ENCODE measurements at places on chromosomes 16 and 17.
A peak's percentile ranks its signal among the peaks of the same experiment; 100 is the strongest.

DNA sequence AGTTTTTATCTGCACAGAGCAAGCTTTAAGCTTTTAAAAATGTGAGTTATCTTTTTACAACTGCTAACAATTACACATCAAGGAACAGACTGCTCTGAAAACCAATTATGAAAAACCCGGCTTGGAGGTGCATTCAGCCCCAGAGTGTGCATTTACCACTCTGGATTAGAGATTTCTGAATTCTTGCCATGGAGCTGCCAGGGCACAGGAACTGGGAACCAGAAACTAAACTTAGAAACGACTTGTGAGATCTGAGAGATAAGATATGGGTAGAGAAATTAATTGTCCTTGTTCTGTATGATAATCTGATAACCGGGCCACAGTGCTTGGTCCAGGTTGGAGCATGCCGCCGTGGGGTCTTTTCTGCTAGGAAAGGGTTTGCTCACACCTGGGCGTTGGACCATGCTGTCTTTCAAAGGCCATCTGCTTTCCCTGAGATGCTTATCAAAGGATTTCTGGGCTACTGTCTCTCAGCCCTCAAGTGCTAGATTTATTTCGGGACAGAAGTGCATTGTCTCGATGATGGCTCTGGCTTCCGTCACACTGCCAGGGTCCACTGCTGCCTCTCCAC is 210.0 kb downstream of the MAF start:
- H3K4me3 ChIP-seq = no peak overlapping the region
- no peaks in the 10 kb centered on the region for H3K4me1 ChIP-seq
- H3K36me3 ChIP-seq = no peaks in the 10 kb centered on the region
- no peak overlapping the region for H3K27ac ChIP-seq
- H3K27me3 ChIP-seq = no peaks in the 10 kb centered on the region

DNA sequence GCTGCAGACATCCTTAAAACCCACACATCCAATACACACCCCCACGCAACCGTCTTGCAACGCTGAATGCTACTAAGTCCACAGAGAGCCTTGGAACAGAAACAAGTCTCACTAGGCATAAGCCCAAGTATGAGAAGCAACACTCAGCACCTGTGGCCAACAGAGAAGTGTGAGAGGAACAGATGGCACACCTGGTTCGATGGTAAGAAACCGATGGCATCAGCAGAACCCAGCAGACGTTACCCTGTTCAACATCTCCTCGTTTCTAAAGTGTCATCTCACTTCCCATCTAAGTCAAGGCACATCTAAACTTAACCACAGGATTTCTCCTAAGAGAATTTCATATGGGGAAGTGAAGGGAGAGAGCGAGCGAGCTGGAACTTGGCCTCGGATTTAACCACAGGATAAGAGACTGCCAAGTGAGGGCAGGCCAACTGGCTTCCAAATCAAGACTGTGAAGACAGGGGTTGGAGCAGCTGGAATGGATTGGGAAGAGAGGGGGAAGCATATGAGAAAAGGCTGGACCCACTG is 41.0 kb downstream of the NXPH3 start:
- H3K27me3 ChIP-seq = no peaks in the 10 kb centered on the region
- peak; percentile 52 for DNase-seq
- no peak overlapping the region for H3K4me3 ChIP-seq
- H3K4me1 ChIP-seq = peaks cover 24% of the 10 kb centered on the region
- peak overlapping the region; percentile 56 for H3K27ac ChIP-seq

DNA sequence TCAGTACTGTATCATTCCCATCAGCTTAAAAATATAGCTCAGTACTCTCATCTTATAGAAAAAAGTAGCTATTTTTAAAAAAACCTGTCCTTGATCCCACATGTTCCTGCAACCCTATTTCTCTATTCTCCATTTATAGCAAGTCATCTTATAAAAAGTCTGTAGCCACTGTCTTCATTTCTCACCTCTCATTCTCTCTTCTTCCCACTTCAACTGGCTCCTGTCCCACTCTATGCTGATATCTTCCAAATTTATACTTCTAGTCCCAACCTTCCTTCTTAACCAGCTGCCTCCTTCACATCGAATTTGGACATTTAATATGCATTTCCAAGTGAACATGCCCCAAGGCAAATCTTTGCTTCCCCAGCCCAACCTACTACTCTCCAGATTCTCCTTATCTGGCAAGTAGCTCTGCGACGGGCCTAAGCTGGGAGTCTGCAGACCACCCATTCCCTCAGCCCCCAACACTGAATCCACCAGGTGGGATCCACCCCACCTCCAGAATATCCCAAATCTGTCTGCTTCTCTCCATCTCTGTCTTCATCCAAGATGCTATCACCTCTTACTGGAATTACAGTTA is 52.0 kb upstream of the TANC2 start:
- H3K4me3 ChIP-seq = no peak overlapping the region
- no peaks in the 10 kb centered on the region for H3K4me1 ChIP-seq
- no peaks in the 10 kb centered on the region for H3K27me3 ChIP-seq
- H3K36me3 ChIP-seq = no peaks in the 10 kb centered on the region
- no peak for DNase-seq

GRCh38 chr16:73047536-73048291 is at the start of gene ZFHX3:
Gene ZFHX3 (minus strand): TSS chr16:73048128. CDS start chr16:72960145, 87,983 bp downstream.
- peak; percentile 79 for DNase-seq
- peak within 1 kb of the TSS; percentile 74 for H3K4me3 ChIP-seq
- no peaks in the 10 kb centered on the region for H3K27me3 ChIP-seq

DNA sequence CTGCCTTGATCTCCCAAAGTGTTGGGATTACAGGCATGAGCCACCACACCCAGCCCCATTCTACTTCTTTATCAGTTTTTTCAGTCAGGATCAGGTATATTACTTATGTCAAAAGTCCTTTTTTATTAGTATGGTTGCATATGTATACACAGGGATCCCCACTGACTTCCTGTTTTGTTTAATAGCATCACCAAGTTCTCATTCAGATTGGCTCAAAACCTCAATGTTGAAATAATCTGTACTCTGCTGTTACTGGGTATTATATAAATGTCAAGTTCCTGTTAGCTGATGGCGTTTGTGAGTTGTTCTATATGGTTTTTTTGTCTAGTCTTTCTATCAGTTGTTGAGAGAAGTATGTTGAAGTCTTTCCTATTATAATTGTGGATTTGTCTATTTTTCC is 168.5 kb downstream of the BCAS3 start:
- H3K27me3 ChIP-seq = no peaks in the 10 kb centered on the region
- H3K36me3 ChIP-seq = no peaks in the 10 kb centered on the region
- no peak overlapping the region for H3K4me3 ChIP-seq
- no peaks in the 10 kb centered on the region for H3K4me1 ChIP-seq

DNA sequence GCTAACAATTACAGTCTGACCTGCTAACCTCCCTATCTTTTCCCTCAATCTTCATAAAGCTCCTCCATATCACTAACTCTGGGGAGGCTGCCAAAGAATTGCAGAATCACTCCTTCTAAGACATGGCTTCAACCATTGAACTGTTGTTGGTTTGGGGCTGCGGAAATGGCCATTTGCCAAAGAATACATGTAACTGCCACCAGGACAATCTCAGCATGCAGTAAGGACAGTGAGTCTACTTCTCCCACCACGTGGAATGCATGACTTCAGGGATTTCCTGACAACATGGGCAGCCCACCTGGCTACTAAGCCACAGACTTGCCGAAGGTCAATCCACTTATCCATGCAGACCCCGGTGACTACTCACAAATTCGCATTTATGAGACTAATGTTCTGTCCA is 104.3 kb upstream of the NUDT7 start:
- no peaks in the 10 kb centered on the region for H3K27me3 ChIP-seq
- H3K36me3 ChIP-seq = no peaks in the 10 kb centered on the region
- H3K4me1 ChIP-seq = no peaks in the 10 kb centered on the region
- DNase-seq = peak; percentile 4

- H3K27ac ChIP-seq = no peak overlapping the region
- DNase-seq = no peak
- no peak overlapping the region for H3K4me3 ChIP-seq
- no peaks in the 10 kb centered on the region for H3K27me3 ChIP-seq
These were observed 29.9 kb downstream of the PLCG2 start for GRCh38 chr16:81808933-81809480.

- no peaks in the 10 kb centered on the region for H3K27me3 ChIP-seq
- H3K4me3 ChIP-seq = no peak overlapping the region
- no peaks in the 10 kb centered on the region for H3K4me1 ChIP-seq
- DNase-seq = peak; percentile 93
- no peak overlapping the region for H3K27ac ChIP-seq
- H3K36me3 ChIP-seq = no peaks in the 10 kb centered on the region
These were observed 7.0 kb downstream of the KRT14 start for GRCh38 chr17:41579484-41580243.

DNA sequence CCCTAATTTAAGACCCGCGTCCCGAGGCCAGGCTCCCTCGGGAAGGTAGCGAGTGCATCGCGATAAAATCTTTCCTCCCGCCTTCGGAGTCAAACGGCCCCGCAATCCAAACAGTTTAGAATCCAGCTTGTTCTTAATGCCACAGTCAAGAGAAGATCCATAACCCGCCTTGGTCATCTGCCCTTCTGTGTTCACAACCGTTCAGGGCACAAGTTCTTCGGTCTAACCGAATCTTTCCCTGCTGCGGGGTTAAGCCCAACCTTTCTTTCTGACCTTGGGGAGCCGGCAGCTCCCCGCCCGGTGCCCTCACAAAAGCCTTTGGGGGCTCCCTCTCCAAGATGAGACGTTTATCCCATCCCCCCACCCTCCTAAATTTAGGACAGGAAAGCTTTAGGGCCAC is 30.3 kb downstream of the CPSF4L start:
- peaks cover 53% of the 10 kb centered on the region for H3K4me1 ChIP-seq
- H3K36me3 ChIP-seq = peaks cover 14% of the 10 kb centered on the region
- H3K4me3 ChIP-seq = peak overlapping the region; percentile 98
- no peaks in the 10 kb centered on the region for H3K27me3 ChIP-seq
- DNase-seq = no peak
- peak overlapping the region; percentile 92 for H3K27ac ChIP-seq

GRCh38 chr16:84449156-84450140 is 55.0 kb downstream of the MEAK7 start:
- DNase-seq = peak; percentile 5
- H3K36me3 ChIP-seq = no peaks in the 10 kb centered on the region
- H3K27me3 ChIP-seq = no peaks in the 10 kb centered on the region
- no peak overlapping the region for H3K4me3 ChIP-seq

DNA sequence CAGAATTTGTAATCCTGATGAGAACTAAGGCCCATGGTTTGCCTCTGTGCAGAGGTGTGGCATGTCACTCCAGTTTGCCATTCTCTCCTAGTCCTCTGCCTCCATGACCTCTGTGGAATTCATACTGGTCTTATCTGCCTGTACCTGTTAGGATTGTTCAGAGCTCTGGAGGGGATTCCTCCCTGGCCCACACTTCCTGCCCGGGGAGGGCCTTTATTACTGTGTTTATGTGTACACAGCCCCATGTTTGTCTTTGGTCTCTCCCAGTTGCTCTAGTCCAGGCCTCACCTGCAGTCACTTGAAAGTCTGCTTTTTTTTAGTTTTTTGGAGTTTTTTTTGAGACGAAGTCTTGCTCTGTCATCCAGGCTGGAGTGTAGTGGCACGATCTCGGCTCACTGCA is 36.4 kb downstream of the RHBDL3 start:
- H3K36me3 ChIP-seq = no peaks in the 10 kb centered on the region
- H3K27me3 ChIP-seq = no peaks in the 10 kb centered on the region
- H3K4me1 ChIP-seq = no peaks in the 10 kb centered on the region
- DNase-seq = no peak
- H3K27ac ChIP-seq = no peak overlapping the region

- no peaks in the 10 kb centered on the region for H3K27me3 ChIP-seq
- no peaks in the 10 kb centered on the region for H3K36me3 ChIP-seq
- no peak for DNase-seq
- peaks cover 5% of the 10 kb centered on the region for H3K4me1 ChIP-seq
These were observed 229.2 kb downstream of the MSI2 start for GRCh38 chr17:57485566-57485865.

DNA sequence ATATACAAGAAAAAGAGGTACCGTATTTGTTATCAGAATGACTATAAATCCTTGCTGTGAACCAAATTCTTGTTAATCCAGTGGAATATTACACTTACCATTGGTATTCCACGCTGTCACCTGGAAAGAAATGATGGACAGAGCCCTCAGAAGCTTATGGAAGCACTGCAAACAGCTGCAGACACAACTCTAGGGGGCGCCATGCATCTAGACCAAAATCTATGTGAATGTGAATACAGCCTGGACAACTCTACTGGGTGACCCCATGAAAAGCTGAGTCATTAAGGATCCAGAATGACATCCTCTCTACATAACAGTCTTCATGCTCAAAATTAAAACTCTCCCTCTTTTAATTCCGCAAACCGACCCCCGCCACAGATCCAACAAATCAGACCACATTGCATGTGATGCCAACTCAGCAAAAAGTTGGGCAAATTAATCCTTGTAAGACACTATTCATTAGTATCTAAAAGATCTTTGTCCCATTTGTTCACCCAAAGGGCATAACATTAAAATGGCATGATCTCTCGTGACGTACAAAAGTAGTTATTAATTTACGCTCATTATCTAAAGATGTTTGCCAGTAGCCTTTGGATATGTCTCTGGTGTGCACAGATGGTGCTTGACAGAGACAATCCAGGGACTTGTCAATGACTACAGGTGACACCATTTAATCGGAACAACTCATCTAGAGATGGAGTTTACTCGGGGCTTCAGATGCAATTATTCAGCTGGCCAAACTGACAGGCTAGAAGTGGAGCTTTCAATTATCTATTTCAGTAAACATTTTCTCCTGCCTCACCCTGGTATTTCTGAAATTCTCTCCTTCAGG is 552.7 kb upstream of the PSMD7 start:
- no peak overlapping the region for H3K27ac ChIP-seq
- no peaks in the 10 kb centered on the region for H3K36me3 ChIP-seq
- no peak overlapping the region for H3K4me3 ChIP-seq

GRCh38 chr17:5591966-5592365 is 7.7 kb upstream of the NLRP1 start:
- no peak overlapping the region for H3K4me3 ChIP-seq
- H3K4me1 ChIP-seq = no peaks in the 10 kb centered on the region
- H3K27me3 ChIP-seq = peaks cover 10% of the 10 kb centered on the region
- no peak overlapping the region for H3K27ac ChIP-seq
- DNase-seq = no peak

DNA sequence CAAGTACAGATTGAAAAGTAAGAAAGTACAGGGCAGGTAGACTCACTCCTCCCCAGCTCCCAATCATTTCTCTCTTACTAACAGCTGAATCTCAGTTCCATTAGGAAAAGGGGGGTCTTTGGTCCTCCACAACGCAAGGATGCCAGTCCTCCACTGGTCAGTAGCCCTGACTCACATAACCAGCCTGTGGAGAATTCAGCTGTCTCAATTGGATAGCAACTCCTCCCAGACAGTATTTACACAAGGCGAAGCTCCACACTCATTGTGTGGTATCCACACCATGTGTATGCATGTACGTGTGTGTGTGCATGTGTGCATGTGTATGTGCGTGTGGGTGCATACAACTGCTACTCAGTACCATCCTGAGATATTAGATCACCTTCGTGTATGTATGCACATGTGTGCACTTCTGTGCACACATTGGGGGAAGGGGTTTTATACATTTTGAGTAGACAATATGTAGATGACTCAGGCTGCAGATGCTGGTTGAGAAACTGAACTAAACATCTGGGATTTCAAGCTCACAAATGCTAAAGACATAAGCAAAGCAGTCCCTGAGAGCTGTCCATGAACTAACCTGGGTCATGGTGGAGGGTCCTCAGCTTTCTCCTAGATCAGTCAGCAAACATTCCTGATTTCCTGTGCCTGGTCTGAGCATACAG is 240.1 kb downstream of the SLC39A11 start:
- H3K27me3 ChIP-seq = no peaks in the 10 kb centered on the region
- peaks cover 16% of the 10 kb centered on the region for H3K36me3 ChIP-seq
- no peak overlapping the region for H3K27ac ChIP-seq
- H3K4me3 ChIP-seq = no peak overlapping the region
- H3K4me1 ChIP-seq = no peaks in the 10 kb centered on the region
- no peak for DNase-seq
